Germinal center (tissue), 1 donor: ENCODE measurements at places on chromosomes 7 and 10.

GRCh38 chr7:79968894-79969293 is 165.7 kb upstream of the GNAI1 start:
- no peak for DNase-seq

DNA sequence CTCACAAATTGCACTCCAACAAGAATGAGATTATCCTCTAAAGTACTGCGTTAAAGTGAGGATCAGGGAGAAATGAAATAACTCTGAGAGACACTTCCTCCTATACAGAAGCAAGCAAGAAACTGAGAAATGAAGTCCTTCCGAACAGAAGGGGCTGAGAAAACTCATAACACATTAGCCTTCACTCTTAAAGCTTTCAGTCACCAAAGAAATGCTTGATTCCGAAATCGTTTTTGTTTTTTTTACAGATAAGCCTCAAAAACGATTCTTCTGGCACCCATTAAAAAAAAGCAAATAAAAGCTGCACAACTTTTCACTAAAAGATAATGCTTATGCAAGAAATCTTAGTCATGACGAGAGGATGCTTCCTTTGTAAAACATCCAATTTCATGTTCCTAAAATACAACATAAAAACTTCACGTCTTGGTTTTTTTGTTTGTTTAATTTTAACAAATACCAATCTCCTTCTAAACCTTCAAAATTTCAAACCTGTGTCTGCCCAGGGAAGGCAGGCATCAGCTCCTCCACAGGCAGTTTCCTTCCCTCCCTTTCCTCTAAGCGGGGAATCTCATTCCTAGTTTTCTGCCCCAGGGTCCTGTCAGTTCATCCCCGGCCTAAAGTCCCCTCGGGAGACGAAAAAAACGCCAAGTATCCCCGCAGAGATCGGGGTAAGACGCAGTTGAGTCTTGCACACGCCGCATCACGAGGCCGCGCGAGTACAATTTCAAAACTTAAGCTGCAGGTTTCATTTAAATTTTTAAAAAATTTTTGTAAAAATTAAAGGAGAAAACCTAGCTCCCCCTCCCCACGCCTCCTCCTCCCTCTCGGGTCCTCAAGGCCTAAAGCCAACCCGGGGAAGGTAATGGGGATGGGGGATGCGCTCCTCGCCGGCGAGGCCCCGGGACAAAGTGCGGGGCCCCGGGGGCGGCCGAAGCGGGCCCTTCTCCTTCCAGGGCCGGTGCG is 1.1 kb downstream of the BAZ1B start:
- peak; percentile 16 for DNase-seq

GRCh38 chr10:56632537-56632936 is 271.5 kb upstream of the ZWINT start:
- DNase-seq = no peak

GRCh38 chr7:127873715-127874636 is 157.3 kb downstream of the LRRC4 start:
- DNase-seq = no peak

DNA sequence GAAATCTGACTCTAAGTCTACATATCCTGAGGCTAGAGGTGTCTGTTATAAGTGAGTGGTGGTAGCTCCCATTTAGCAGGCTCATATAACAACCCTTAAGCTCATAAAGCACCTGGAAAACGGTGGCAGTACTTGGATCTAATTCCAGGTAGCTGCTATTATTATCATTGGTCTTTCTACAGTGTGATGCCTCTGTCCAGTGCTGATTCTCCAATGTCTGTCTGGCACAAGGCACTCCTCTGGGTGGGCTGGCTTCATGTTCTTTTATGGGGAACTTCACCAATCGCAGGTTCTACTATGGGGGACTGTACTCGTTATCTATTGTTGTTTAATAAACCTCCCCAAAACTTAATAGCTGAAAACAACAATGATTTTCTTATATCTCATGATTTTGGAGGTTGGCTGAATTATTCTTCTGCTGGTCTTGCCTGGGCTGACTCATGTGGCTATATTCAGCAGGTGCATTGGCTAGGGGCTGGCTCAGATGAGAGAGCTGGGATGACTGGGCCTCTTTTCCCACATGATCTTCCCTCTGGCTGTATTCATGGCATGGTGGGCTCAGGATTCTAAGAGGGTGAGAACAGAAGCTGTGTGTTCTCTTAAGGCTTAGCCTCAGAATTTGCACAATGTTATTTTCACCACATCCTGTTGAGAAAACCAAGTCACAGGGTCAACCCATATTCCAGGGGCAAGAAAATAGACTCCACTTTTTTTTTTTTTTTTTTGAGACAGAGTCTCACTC is 93.0 kb upstream of the PCGF5 start:
- DNase-seq = no peak

- DNase-seq = no peak
Observed at GRCh38 chr7:84354866-84355265, 160.3 kb upstream of the SEMA3A start.

DNA sequence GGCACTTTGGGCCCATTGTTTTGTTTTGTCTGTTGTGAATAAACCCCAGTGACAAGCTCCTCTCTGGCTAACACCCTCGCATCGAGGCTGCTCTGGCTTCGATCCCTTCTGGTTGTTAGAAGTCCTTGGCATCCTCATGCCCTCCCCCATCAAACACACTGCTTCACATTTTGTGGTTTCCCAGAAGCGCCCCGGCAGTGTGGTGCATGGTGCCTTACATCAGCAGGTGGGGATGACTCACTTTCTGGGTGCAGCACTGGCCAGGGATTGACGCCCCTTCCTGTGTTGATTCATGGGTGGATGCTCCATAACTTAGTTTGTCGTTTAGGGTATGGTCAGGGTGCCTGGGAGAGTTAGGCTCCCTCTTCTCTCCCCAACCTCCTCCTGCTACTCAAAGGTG is 51.4 kb downstream of the PLPP4 start:
- no peak for DNase-seq

DNA sequence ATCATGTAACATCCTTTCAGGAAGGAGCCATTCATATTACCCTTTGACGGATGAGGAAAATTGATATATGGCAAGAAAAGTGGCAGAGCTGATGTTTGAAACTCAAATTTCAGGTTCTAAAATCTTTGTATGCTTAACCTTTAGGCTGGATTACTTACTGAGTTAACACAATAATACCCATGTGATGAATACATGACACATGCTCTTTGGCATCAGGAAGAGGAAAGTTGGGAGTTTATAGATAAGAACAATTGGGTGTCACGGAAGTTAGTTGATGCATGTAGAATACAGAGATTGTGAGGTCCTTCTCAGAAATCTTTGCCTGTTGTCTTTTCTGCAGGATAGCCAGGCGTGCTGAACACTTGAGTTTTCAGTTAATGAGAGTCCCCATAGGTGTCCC is 572.1 kb upstream of the POM121L12 start:
- no peak for DNase-seq

DNA sequence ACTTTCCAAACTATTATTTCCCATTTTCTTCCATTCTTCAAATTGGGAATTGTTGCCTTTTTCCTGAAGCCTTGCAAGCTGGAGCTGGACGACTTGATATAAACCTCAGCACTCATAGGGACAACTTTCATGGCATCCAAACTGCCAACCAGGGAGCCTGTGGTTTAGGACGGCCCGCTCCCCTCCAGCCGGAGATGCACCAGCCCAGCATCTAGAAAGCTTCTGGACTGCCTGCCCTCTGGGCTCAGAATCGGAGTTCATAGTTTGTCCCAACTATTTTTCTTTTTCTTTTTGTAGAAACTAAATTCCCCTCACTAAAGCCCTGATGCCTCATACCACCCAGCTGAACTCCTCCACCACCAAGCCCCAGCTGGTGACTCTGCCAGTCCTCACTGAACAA is 200.3 kb downstream of the DNAJB6 start:
- DNase-seq = no peak

GRCh38 chr10:51030480-51030879 is 43.8 kb upstream of the PRKG1 start:
- DNase-seq = no peak
